Endodermal cell (in vitro differentiated cells): ENCODE measurements at places on chromosomes 11 and 22. TPM values are rescaled to one million over a fixed set of nuclear protein-coding genes. Genes with fewer than 3 reads are reported as not detected.

The ARFGAP3 gene
- total RNA-seq: 20.5 and 21.0 TPM in 2 replicates

- DNase-seq: peak; percentile 27
These were observed 13.4 kb upstream of the CAPN5 start for GRCh38 chr11:77053217-77054015.

DNA sequence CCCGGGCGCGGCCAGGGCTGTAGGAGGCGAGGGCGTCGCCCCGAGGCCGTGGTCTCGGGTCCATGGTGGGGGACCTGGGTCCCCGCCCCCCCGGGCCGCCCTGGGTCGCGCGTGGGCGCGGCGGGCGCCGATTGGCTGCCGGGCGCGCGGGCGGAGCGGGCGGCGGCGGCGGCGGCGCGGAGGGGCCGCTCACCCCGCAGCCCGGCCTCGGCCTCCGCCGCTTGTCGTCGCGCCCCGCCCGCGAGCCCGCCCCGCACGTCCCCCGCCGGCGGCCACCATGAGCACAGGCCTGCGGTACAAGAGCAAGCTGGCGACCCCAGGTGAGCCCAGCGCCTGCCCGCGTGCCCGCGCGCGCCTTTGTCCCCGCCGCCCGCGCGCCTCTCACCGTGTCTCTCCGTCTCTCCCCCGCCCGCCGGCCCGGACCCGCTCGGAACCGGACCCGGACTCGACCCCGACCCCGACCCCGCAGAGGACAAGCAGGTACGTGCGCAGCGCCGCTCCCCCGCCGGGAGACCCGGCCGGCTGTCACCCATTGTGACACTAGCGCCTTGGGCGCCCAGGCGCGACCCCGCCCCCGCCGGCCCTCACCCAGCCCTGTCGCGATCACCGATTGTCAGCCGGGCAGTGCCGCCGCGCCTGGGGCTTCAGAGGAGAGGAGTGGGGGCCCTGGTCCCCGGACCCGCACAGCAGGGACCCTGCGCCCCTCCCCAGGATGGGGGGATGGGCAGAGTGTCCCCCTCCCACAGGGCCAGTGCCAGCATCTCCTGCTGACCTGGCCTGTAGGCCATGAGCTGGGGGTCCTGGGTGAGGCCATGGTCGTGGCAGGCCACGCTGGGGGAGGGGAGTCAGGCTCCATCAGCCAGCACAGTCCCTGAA, at the start of gene SEPTIN5:
TSS of gene SEPTIN5 (plus strand) at position 192 of the 876 bp plus-strand sequence. CDS start at position 278, 86 bp downstream.
- DNase-seq: no peak

GRCh38 chr11:34267013-34267412, 90.8 kb downstream of the ABTB2 start:
- DNase-seq: no peak

The PLEKHA7 gene
- 21.9 to 42.6 TPM (median 25.6 TPM) in 3 replicates for total RNA-seq

- DNase-seq: peak; percentile 77
These were observed 13.2 kb upstream of the OR4C12 start for GRCh38 chr11:49995565-49995964.

The PDE3B gene
- 6.4 to 15.3 TPM (median 11.7 TPM) in 3 replicates for total RNA-seq

The PNPLA5 gene
- total RNA-seq: 0.68 and 0.86 TPM in 2 replicates

GRCh38 chr22:27886843-27887151, 32.3 kb downstream of the PITPNB start:
- no peak for DNase-seq

GRCh38 chr11:121236115-121237001, 56.2 kb upstream of the SC5D start:
- DNase-seq: peak; percentile 62

GRCh38 chr11:70067591-70068341, 10.4 kb upstream of the ANO1 start:
- DNase-seq: peak; percentile 87

DNA sequence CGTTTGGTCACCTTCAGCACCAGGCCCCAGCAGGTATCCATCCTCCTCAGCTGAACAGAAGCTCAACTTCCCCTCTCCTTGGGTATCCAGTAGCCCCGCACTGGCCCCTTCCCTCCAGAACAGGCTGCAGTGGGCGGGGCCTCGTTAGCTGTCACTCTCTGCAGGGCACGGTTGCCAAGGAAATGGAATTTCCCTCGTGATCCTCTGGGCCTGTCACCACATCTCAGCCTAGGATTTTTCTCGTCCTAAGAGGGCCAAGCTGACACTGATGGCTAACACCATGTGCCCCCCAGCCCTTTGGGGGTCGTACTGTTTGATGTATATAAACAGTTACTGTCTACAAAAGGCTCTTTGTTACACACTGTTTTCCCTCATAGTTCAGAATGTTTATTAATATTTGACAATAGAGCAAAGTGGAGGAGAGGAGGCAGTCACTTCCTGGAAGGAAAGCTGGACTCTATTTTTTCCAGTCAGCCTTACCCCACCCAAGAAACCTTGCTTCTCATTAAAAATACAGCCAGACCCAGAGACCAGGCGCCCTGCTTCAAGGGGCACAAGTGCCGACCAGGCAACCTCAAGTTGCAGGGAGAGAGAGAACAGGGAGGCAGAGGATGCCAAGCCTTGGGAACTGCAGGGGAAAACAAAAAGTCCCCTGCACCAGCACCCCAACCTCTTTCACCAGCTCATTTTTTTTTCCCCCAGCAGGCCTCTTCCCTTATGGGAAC, 44.5 kb downstream of the FEZ1 start:
- DNase-seq: peak; percentile 93
